HCEC 1CT (cell line): ENCODE measurements at places on chromosomes 7 and 10.
A peak's percentile ranks its signal among the peaks of the same experiment; 100 is the strongest.

DNA sequence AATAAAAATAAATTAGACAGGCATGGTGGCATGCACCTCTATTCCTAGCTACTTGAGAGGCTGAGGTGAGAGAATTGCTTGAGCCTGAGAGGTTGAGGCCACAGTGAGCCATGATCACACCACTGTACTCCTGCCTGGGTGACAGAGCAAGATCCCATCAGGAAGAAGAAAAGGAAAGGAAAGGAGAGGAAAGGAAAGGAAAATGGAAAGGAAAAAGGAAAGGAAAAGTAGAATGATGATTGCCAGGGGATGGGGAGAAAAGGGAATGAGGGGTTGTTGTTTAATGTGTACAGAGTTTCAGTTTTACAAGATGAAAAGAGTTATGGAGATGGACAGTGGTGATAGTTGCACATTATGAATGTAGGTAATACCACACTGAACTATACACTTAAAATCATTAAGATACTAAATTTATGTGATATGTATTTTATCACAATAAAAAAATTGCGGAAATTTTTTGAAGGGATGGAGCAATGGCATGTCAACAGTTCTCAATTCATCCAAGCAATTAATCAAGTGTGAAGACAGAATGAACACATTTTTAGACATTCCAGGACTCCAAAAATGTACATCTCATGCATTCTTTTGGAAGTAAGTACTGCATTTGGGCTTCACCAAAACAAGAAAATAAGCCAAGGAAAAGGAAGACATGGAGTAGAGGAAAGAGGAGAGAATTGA lies 44.3 kb downstream of the IL6 start:
- DNase-seq, result no peak

DNA sequence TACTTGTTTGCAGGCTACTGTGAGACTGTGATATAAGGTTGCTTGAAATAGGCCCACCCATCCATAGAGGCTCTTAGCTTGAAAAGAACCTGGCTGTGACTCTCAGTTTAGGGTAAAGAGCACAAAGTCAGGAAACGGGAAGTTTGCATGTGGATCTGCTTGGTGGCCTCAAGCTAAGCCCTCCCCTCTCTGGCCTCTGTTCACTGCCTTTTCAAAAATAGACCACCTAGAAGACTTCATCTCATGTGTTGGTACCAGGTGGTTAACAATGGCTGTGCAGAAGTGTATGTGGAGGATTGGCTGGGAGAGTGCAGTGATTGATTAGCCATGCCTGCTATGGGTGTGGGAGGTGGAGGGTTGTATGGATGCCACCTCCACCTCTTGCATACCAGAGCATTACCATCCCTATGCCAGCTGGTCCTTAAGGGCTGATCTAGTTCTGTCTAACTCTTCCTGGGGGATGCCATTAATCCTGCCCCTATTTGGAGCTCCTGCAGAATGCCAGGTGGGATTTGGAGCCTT lies 122.0 kb downstream of the ZMIZ1 start:
- no peak for DNase-seq

DNA sequence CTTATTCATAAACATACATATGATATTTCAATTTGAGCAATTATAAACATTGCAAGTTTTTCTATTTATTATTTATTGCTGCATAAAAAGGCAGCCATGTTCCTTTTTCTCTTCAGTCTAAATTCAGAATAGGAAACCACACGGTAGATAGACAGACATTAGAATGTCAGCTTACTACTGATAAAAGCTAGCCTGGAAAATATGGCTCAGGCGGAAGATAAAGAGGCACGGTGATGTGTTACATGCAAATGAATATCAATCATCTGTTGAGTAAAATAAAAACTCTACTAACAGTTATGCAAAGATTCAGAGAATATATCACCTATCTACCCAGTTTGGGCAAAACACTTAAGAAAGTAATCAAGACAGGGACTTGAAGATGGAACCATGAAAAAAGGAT lies 73.5 kb upstream of the PDSS1 start:
- no peak for DNase-seq

- no peak for DNase-seq
Observed at GRCh38 chr7:70563960-70564359, 568.0 kb upstream of the GALNT17 start.

DNA sequence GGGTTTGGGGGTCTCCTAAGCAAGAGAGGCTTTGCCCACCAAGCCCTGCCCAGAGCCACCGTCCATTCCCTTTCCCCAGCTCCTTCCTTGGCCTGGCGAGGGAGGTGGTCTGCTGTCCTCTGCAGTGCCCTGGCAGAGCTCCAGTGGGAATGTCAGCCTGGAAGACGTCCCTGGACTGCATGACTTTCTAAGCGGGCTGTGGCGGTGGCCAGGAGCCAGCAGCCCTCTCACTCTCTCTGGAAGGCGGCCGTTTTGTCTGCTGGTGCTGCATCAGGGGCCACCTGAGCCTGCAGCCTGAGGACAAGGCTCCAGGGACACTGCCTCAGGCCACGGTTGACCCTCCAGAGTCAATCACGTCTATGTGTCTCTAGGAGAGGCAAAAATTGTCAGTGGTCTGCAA lies 271.0 kb downstream of the SKAP2 start:
- no peak for DNase-seq

- no peak for DNase-seq
Observed at GRCh38 chr10:5898163-5898562, 8.1 kb downstream of the FBH1 start.

DNA sequence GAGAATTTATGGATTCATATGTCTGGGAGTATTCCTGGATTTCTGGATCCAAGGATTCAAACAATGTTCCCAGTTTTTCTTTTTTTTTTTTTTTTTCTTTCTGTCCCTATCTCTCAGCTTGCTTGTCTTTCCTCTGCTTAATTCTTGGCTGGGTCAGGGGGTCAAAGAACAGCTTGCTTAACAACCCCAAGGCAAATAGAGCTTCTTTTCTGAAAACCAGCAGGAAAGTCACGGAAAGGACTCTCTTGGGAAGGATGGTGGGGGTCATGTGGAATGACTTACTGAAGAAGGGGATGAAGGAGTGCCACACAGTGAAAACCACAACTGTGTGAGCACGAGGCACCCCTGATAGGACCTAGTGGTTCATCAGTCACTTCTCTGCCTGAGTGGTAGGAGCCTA lies 36.1 kb downstream of the GRK5 start:
- DNase-seq, result no peak

GRCh38 chr7:120272261-120272660 lies 714 bp upstream of the KCND2 start:
- DNase-seq, result peak; percentile 30

- DNase-seq, result no peak
Observed at GRCh38 chr7:77416621-77417371, 647 bp upstream of the GSAP start.

DNA sequence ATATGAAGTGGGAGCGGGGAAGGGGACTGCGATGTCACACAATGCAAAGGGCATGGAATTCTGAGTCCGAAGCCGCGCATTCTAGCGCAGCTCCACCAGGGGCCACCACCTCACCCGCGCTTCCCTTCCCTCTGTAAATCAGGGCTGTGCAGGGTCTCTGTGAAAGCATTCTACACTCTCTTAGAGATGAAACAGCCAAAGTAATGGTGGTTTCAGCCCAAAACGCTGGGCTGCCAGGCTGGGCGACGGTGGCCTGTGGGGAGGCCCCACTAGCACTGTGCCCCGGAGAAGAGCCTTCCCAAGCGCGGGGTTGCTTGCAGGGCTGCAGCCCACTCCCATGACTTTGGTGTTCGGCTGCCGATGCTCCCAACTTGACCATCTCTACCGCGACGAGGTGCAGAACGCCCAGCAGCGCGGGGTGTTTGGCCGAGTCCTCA lies 11.4 kb downstream of the ATG9B start:
- no peak for DNase-seq

DNA sequence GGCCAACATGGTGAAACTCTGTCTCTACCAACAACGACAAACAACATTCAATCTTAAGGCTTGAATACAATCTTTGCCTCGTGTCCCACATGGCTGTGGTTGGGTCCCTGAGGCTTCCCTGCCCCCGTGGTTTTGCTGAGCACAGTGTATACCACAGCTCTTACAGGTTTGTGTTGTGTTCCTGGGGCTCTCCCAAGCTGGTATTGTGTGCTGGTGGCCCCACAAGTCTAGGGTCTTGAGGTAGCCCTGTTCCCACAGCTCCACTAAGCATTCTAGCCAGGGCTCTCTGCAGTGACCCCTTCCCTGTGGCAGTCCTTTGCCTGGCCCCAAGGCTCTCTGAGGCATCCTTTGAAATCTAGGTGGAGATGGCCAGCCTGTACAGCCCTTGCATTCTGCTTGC lies 68.0 kb upstream of the CCNY start:
- DNase-seq, result no peak

GRCh38 chr10:45058580-45058979 lies 57.9 kb downstream of the ZNF22 start:
- DNase-seq, result peak; percentile 34

- no peak for DNase-seq
Observed at GRCh38 chr10:106714734-106715555, 449.6 kb downstream of the SORCS1 start.

GRCh38 chr7:34011017-34011695 lies 105.8 kb downstream of the BMPER start:
- peak; percentile 76 for DNase-seq

DNA sequence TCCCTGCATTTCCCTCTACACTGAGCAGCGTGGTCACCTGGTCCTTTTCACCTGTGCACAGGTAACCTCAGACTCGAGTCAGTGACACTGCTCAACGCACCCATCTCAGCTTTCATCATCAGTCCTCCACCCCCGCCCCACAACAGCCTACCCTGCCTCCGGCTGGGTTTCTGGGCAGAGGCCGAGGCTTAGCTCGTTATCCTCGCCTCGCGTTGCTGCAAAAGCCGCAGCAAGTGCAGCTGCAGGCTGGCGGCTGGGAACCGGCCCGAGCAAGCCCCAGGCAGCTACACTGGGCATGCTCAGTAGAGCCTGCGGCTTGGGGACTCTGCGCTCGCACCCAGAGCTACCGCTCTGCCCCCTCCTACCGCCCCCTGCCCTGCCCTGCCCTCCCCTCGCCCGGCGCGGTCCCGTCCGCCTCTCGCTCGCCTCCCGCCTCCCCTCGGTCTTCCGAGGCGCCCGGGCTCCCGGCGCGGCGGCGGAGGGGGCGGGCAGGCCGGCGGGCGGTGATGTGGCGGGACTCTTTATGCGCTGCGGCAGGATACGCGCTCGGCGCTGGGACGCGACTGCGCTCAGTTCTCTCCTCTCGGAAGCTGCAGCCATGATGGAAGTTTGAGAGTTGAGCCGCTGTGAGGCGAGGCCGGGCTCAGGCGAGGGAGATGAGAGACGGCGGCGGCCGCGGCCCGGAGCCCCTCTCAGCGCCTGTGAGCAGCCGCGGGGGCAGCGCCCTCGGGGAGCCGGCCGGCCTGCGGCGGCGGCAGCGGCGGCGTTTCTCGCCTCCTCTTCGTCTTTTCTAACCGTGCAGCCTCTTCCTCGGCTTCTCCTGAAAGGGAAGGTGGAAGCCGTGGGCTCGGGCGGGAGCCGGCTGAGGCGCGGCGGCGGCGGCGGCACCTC lies at the start of the genes KLLN and PTEN:
KLLN (minus strand) TSS at position 481 of the 891 bp plus-strand sequence. CDS start 1,046 bp downstream, outside the sequence.
PTEN (plus strand) TSS at position 573 of the 891 bp plus-strand sequence. CDS start 845 bp downstream, outside the sequence.
- peak; percentile 93 for DNase-seq

DNA sequence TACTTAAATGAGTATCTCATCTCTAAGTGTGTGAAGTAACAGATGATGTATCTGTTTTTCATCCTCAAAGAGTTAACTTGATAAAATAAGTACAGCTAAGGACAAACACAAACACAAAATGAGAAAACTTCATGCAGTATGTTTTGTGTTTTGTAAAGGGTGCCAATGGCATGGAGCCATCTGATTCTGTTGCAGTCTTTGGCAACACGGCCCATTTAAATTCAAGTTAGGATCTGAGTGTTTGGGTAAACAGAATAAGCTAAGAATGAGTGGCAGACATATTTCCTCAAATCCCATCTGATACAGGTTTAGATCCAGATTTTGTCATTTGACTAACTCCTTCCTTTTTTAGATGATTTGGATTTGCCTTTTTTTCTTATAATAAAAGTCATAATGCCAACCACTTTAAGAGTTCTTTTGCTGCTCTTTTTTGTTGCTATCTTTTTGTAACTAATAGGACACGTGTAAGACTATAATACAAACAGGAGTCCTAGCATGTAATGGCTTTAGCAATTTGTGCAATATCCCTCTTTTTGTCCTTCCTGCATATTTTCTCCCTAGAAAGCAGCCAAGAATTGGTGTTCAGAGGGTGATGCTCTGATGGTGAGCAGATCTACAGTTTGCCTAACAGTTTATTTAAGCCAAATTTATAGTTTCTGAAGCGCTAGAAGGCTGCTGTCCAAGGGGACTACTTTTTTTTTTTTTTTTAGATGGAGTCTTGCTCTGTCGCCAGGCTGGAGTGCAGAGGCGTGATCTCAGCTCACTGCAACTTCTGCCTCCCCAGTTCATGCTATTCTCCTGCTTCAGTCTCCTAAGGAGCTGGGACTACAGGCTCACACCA lies 18.9 kb upstream of the ACTA2 start:
- no peak for DNase-seq

DNA sequence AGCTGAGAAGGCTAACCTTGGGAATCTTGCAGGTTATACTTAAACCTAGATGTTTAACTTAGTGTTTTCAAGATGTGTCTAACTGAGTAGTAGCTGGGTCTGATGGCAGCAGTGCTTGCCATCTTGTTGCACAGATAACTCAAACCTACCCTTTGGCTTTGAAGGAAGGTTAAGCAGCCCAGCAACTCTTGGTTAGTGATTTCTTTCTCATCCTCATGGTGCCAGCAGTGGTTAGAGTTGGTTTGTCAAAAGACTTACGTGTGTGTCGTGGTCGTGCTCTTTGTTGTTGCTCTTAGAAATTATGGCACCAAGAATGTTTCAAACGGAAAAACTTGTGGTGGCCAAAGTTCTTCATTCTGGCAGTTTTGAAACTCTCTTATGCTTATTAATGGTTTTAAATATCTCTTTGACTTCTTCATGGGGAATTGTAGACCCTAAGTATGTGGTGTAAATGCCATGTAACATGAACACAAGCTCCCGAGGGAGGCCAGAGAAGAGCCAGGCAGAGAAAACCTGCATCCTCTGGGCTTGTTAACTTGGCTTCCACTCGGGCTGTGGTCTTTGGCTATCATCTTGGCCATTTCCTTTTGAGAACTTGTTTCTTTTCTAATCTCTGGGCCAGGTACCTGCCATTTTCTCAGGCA lies 61.0 kb downstream of the KLHDC10 start:
- DNase-seq, result no peak

- DNase-seq, result no peak
Observed at GRCh38 chr10:17383801-17384555, 70.4 kb downstream of the ST8SIA6 start.

DNA sequence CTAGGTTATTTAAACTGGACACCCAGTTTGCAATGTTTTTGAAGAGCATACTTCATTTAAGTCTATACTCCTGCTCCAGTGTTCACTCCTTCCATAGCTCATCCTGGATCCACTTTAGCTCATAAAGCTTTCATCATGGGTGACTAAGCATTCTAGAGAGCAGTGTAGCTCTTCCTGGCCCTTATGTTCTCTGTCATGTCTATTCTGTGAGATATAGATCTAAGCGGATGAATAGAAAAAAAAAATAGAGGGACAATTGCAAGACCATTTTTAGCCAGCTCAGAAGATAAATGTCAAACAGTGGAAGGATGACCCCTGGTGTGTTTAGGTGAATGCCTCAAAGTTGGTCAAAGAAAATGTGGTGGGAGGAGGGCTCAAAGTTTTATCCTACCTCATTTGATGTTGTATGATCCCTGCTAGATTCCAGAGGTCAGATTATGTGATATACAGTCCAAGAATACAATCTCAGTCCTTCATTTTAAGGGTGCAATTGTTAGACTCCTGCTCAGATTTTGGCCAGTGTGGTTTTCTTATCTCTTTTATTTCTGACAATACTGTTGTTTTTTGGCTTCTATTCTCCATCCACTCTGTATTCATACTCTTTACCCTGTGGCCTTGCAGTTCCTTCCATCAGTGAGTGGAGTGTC lies 7.5 kb upstream of the HECW1 start:
- no peak for DNase-seq
